ENCODE measurements at places on chromosomes 11 and 22.
A peak's percentile ranks its signal among the peaks of the same experiment; 100 is the strongest.

DNA sequence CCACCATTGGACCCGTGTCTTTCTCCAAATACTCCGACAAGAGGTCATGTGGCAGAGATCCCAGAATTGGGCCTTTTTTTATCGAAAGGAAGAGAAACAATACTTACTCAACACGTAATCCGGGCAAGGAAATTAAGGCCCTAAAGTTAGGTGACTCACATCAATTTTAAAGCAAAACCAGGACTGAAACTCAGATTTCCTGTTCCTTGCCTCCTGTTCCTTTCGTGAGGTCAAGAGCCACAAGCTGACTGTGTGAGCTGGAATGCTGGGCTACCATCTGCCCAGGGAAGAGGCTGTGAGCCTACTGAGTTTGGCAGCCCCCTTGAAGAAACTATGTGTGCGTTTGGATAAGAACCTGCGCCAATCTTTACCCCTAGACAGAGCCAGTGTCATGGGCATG is 27.1 kb upstream of the MRGPRX2 start:
- no peak for DNase-seq

- no peak for DNase-seq
These were observed 18.7 kb downstream of the ELMOD1 start for GRCh38 chr11:107609400-107610218.

- DNase-seq: no peak
These were observed at the start of gene PACSIN3 for GRCh38 chr11:47186076-47186699. Gene PACSIN3 (minus strand): TSS chr11:47186434. CDS start chr11:47182727, 3,707 bp downstream.

GRCh38 chr11:105713696-105714095 is 103.8 kb downstream of the GRIA4 start:
- DNase-seq: no peak

- no peak for DNase-seq
These were observed 490.2 kb upstream of the B3GAT1 start for GRCh38 chr11:134901955-134902918.

DNA sequence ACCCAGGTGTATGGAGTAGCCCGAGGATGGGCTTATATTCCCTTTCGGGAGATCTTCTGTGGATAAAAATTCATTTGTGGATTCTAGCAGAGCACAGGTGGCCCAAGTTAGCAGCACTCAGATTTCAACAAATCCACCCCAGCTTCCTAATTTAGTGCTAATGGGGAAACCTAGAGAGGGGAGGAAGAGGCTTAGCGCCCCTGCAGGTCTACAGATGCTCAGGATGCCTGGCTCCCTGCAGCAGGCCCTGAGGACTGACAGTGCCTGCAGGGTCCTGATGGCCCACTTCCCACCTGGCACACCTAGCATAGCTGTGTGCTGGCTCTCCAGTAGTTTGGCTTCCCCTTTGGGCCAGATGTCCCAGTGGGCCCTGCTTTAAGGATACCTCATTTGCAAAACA is 6.5 kb downstream of the DGAT2 start:
- no peak for DNase-seq

DNA sequence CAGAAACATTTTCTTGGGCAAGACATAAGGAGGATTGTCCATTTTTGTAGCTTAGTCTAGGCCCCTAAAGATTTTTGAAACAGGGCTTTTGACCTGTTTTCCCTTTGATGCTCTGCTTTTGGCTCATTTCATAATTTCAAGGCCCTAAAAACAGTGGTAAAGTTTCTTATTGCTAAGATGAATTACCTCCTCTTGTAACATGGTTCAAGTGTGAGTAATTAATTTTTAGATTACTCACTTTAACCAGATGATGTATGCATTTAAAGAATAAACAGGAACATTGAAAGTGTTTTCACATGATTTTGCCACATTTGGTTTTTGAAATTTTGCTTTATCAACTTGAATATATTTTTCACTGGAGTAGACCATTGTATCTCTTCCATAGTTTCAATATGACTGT is 1.2 kb downstream of the RAG2 start:
- no peak for DNase-seq

GRCh38 chr11:65525546-65526480 is 930 bp downstream of the SCYL1 start:
- DNase-seq: no peak

GRCh38 chr11:133955081-133955891 is 1.5 kb downstream of the IGSF9B start:
- no peak for DNase-seq

DNA sequence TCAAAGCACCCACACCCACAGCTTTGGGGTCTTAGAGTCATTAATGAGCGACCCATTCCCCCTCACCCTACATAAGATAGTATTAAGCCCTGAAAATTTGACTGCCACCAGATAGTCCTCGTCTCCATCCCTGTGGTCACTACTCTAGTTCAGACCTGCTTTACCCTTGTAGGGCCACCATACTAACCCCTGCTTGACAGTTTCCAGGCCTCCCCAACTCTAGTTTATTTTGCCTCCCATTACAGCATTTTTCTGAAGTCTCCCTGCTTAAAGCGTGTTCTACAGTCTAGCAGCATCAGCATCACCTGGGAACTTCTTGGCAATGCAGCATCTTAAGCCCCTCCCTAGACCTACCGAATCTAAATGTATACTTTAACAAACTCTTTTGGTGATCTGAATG is 192.4 kb downstream of the MAML2 start:
- no peak for DNase-seq

DNA sequence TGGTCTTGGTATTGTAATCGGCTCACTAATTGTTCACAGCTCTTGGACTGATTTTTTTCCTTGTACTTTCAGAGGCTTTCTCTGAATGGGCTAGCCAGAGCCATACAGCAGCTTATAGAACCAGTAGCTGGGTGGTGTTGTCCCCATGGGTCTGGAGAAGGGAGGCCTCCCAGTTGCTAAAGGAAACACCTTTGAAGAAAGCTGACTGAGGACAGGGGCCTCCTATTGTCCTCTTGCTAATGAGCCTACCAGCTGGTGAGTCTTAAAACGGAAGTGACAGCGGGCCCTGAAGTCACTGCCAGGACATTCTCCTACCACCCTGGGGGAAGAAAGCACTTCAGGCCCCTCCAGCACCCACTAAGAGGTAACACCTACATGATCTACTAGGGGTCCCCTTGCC is 9.9 kb downstream of the FADS3 start:
- DNase-seq: no peak

GRCh38 chr22:28779833-28780232 is 7.3 kb downstream of the CCDC117 start:
- no peak for DNase-seq

DNA sequence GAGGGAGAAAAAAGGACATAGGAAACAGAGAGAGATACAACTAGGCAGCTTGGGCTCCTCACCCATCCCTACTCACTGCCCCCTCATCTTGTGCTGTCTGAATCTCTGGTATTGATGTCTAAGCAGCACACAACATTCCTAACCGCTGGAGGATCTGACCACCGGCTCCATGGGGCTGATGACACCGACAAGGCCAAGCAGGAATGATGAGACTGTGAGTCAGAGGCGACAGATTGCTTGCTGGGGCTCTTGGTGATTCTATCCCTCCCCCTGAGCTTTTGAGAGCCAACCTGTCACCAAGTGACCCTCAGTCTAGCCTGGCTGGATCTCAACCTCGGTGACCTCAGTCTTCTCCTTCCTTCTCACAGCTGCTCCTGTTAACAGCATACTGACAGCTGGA is 13.8 kb downstream of the PAMR1 start:
- DNase-seq: no peak

DNA sequence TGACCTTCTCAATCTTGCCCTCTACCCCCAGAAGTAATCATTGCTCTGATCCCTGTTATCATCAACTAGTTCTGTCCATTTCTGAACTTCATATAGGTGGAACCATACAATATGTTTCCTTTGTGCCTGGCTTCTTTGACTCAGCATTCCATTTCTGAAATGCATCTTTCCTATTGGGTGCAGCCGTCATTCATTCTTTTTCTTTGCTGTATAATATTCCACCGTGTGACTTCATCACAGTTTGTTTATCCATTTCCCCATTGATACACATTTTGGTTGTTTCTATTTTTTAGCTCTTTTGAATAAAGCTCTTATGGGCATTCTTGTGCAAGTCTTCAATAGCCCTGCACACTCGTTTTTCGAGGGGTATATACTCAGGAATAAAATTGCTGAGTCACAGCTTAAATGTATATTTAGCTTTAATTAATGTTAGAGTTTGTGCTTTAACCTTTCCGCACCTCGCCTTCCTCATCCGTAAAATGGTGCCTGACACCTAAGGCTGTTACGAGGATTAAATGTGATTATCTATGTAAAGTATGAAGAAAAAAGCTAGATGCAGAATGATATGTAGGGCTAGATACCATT is 491.6 kb downstream of the MIAT start:
- no peak for DNase-seq

GRCh38 chr11:110071197-110071596 is 22.0 kb upstream of the ZC3H12C start:
- DNase-seq: no peak

- no peak for DNase-seq
These were observed 39.2 kb upstream of the ARHGAP42 start for GRCh38 chr11:100647861-100648260.

DNA sequence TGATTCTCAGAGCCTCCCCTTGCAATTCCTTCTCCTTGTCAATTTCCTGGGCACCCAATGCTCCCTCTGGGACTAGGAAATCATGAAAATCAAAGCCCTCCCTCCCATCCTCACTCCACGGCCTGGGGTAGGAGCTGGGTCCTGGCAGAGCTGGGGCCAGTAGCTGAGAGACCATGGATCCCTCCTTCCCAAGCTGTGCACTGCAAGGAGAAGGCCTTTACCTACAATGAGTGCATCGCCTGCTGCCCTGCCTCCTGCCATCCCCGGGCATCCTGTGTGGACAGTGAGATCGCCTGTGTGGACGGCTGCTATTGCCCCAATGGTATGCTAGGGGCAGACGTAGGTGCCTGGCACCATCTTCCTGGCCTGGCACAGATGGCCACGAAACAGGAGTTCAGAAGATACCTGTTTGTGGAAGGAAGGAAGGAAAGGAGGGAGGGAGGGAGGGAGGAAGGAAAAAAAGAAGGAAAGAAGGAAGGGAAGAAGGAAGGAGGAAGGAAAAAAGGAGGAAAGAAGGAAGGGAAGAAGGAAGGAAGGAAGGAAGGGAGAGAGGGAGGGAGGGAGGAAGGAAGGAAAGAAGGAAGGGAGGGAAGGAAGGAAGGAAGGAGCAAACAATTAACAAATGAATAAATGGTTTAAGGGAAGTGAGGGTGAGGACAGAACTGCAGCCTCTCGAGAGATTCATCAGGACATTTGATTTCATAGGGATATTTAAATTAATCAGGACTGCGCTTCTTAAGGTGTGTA is 12.5 kb downstream of the OTOG start:
- DNase-seq: no peak

GRCh38 chr11:132402071-132402684 is 1031.8 kb downstream of the NTM start:
- DNase-seq: peak; percentile 59

All from pons (tissue), 1 donor.